Activated naive CD4-positive, alpha-beta T cell treated with anti-CD3 and anti-CD28 coated beads, Interleukin-2, amount 10 ng/mL, durations not matched to agents 5 hours and 36 hours (primary cell): ENCODE measurements at places on chromosomes 12 and 14. TPM values are rescaled to one million over a fixed set of nuclear protein-coding genes. Genes with fewer than 3 reads are reported as not detected.

SLC24A4 gene
- not detected for total RNA-seq

NTS gene
- not detected for total RNA-seq

ITFG2 gene
- 54.6 TPM for total RNA-seq

KHNYN gene
- total RNA-seq: 75.8 TPM

RASSF3 gene
- 114 TPM for total RNA-seq

KRT3 gene
- total RNA-seq: not detected

CLEC9A gene
- total RNA-seq: not detected

CACNB3 gene
- total RNA-seq: 20.6 TPM

OAS2 gene
- total RNA-seq: 126 TPM

WDR89 gene
- 21.3 TPM for total RNA-seq

WNT1 gene
- total RNA-seq: 0.72 TPM

VAMP1 gene
- 54.2 TPM for total RNA-seq

TAPBPL gene
- total RNA-seq: 52.7 TPM

GSC gene
- not detected for total RNA-seq

RERG gene
- not detected for total RNA-seq

MSRB3 gene
- not detected for total RNA-seq

CACNA2D4 gene
- total RNA-seq: 11.3 TPM

LRFN5 gene
- total RNA-seq: not detected

STXBP6 gene
- not detected for total RNA-seq

ALDH6A1 gene
- total RNA-seq: 16.2 TPM

TMPRSS12 gene
- not detected for total RNA-seq

PCED1B gene
- 105 TPM for total RNA-seq

POTEG gene
- total RNA-seq: not detected

TMEM253 gene
- total RNA-seq: not detected

MYF6 gene
- total RNA-seq: not detected

TAS2R20 gene
- 0.86 TPM for total RNA-seq

METTL1 gene
- total RNA-seq: 15.4 TPM
